Coronary artery (tissue), 2 donors: ENCODE measurements at places on chromosomes 12 and 14.

GRCh38 chr12:57487055-57487596, 742 bp upstream of the MARS1 start:
- DNase-seq = no peak

GRCh38 chr12:12443431-12443878, 86.6 kb downstream of the BORCS5 start:
- DNase-seq = peak; percentile 78

- DNase-seq = no peak
Observed at GRCh38 chr12:93568091-93568490, 4.4 kb upstream of the SOCS2 start.

- DNase-seq = no peak
Observed at GRCh38 chr12:32615441-32615840, 63.7 kb upstream of the DNM1L start.

- no peak for DNase-seq
Observed at GRCh38 chr12:115820656-115821055, 456.8 kb downstream of the MED13L start.

DNA sequence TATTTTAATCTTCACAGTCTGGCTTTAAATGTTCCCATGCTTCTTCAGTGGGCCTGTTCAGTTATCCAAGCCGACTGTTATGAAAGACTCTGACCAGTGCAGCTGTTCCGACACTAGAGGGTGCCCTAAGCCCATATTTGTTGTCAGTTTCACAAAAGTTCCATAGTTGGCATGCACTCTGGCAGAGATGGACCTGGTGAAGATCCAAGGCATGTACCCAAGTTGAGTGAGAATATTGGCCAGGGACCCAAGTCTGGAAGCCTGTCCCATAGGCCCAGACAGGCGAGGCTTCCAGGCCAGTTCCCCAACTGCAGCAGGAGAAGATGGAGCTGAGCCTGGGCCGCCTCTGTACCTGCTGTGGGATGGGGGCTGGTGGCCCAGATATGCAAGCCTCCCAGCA, 27.4 kb upstream of the GUCY2C start:
- DNase-seq = peak; percentile 71

- DNase-seq = no peak
Observed at GRCh38 chr14:34354556-34354955, 107.5 kb downstream of the SPTSSA start.

DNA sequence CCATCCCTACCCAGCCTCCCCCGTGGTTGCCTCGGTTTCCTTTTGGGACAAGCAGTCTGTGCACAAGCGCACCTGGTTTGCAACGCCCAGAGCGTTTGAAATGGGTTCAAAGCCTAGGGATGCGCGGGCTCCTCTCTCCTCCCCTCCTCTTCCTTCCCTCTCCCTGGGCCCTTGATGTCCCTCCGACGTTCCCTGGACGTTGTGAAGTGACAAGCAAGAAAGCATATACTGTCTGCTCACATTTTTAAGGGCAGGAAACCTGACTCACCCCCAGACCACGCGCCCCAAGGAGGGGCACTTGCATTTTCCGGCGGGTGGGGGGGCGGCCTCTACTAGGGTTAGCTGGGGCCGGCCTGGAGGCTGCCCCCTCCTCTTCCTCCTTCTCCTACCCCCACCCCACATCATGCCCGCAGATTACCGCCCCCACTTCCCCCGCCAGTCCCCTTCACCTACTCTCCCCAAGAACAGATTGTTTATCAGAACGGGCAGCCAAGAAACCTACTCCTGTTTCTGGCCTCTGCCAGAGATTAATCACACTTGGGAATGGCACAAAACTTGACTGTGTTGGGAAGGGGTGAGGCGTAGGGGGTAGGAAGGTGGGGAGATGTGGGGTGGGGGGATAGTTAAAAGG, 9.5 kb upstream of the IRF2BPL start:
- no peak for DNase-seq

GRCh38 chr12:68446901-68447796, 115.0 kb upstream of the MDM1 start:
- DNase-seq = no peak
